ENCODE measurements at places on chromosomes 2 and 18.

GRCh38 chr18:36484591-36484990, 187.1 kb downstream of the FHOD3 start:
- no peak for DNase-seq

DNA sequence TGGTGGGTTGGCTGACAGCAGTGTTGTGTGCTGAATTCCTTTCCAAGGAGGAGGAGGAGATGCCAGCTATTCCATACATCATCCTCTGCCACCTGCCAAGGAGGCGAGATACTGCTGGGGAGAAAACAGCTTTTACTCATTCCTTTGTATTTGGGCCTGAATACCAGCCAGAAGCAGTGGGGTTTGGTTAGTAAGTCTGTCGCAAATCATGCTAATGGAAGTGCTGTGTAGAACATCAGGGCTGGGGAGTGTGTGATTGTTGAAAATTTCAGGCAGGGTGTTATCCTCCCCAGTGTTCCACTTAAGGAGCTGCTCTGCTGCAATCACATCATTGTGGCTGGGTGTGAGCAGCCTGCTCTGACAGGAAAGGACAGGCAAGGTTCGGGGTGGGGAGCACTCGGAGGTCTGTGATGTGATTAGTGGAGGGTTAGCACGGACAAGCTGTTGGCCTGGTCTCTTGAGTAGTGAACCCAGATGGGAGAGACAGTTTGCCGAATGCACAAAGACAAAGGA, 128.2 kb upstream of the DLX2 start:
- no peak for DNase-seq

GRCh38 chr18:46820863-46821262, 64.0 kb upstream of the ST8SIA5 start:
- no peak for DNase-seq

DNA sequence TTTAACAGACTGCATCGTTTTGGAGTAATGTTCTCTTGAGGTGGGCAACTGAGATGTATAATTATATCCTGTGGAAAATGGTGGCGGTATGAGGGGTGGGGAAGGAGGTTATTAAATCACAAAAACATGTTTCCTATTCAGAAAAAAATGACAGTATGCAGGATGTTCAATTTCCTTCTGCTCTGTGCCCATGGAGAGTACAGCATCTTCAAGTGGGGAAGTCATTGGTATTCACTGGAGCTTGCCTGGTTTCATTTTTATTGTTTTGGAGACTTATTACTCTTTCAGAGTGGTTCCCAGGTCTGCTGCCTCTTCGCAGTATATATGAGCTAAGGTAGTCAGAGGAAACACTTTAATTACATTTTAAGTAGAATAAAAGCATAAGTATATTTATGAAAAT, 318.8 kb upstream of the RAB12 start:
- DNase-seq = no peak

DNA sequence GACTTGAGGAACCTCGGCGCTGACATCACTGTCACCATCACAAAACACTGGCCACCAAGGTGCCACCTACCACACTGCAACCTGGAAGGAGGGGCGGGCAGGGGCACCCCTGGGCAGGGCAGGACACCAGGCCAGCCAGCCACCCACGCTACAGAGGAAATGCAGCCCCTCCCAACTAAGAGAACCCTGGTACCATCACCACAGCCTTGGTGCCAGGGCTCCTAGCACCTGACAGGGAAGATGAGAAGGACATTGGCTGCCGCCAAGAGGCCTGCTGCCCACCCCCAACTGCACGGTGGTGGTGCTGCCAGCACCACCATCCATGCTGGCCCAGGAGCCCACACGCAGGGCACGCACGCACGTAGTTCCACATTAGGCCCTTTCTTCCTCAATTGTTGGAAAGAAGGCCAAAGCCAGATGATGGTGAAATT, 88.7 kb downstream of the HDAC4 start:
- no peak for DNase-seq
